Activated CD8-positive, alpha-beta memory T cell treated with anti-CD3 and anti-CD28 coated beads for 1 hour (primary cell): ENCODE measurements at places on chromosomes 6 and 20.

DNA sequence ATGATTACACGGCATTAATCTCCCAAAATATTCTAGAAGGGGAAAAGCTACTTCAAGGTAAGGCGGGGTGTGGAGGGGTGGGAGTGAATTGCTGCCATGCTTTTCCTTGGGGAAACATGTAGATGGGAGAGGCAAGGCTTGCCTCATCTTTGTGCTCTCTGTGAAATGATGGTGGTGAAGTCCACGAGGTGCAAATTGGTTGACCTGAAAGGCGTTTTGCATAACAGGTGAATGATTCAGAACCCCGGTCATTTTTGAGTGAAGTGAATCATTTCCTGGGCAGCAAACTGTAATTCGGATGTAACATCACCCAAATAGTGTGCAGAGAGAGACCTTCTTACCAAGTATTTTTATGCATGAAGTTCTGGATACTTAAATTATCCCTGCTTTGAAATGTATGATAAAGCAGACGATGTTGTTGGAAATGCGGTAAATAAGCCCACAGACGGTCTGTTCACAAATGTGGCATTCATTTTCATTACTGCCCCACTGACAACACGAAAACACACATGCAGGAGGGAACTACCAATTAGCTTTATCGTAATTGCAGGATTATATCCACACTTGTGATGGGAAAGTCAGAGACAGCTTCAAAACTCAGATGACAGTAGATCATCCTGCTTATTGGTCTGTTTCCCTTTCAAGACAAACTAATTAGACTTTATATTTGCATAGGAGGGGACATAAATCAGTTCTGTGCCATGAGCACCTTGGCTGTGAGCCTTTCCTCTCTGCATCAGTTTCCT is 3.0 kb downstream of the CDH4 start:
- DNase-seq = no peak

DNA sequence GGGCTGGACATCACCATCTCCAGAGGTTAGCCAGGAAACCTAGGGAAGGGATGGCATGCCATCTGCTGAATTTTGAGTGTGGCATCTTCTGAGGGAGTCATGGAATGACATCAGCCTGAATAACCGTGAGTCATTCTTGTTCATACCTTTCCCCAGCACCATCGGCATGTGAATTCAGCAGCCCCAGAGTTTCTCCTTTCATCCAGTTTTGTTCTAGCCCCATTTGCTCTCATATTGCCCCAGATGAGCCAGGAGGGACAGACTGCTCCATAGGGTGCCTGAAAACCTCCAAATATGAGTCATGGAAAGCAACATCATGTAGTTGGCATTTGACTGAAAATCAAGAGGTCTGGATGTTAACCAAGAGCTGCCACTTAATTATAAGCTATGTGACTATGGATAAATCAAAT is 219.2 kb upstream of the SGK1 start:
- no peak for DNase-seq

GRCh38 chr6:135383766-135384165 is 113.8 kb downstream of the AHI1 start:
- DNase-seq = no peak

- DNase-seq = no peak
Observed at GRCh38 chr6:128350416-128351254, 169.8 kb downstream of the PTPRK start.

DNA sequence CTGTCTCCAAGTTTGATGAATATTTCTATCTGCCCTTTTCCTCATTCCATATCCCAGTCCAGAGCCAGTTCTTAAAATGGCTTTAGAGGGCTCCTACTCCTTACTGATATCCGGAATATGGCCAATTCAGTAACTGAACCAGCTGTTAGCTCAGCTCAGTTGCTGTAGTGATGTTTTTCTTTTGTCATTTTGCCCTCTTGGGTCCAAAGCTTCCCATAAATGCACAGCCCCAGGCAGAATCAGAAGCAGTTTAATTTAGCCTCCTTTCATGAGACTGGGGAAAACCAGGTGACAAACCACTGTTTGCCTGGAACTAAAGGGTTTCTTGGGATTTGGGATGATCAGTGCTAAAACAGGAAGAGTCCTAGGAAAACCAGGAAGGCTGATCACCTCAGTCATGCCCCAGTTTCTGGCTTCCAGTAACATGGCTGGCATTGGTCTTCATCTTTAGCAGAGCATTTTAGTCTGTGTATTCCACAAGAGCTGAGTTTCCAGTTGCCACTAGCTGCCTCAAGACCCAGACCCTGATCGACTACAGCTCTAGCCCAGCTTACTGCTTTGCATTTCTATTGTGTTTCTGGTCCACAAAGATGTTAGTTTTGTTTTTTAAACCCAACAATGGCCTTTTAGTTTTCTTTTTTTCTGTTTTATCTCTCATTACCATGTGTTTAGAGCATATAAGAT is 40.6 kb upstream of the REV3L start:
- no peak for DNase-seq
